ENCODE measurements at places on chromosomes 7 and 10.

DNA sequence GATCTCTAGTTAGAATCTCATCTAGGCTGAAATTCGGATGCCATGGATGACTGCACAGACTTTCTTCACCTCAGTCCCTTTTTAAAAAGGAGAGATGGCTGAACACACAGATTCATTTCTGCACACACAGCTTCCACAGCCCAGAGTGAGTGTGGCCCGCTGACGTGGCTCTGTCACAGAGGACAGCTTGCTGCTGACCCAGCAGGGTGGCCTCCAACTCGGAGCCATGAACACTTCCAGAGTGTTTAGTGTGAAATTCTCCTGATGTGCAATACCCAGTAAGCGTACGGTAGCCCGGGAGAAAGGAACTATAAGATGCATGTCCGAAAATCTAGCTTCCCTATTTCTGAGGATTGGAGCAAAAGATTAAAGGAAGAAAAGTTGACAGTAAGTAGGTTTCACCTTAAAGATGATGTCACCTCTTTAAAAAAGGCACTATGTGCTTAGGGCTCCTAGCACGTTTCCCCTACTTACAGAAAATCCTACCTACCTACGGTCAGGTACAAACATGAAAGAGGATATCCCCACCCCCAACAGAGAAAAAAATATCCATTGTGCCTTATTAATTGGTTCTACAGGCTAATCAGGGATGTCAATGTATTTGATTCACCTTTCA lies 162.2 kb downstream of the RAPGEF5 start:
- no peaks in the 10 kb centered on the region for H3K27me3 ChIP-seq
- H3K36me3 ChIP-seq: 0 out of 2 replicates have a peak, but pooled peaks cover 6% of the 10 kb centered on the region
- H3K27ac ChIP-seq: no peak overlapping the region

DNA sequence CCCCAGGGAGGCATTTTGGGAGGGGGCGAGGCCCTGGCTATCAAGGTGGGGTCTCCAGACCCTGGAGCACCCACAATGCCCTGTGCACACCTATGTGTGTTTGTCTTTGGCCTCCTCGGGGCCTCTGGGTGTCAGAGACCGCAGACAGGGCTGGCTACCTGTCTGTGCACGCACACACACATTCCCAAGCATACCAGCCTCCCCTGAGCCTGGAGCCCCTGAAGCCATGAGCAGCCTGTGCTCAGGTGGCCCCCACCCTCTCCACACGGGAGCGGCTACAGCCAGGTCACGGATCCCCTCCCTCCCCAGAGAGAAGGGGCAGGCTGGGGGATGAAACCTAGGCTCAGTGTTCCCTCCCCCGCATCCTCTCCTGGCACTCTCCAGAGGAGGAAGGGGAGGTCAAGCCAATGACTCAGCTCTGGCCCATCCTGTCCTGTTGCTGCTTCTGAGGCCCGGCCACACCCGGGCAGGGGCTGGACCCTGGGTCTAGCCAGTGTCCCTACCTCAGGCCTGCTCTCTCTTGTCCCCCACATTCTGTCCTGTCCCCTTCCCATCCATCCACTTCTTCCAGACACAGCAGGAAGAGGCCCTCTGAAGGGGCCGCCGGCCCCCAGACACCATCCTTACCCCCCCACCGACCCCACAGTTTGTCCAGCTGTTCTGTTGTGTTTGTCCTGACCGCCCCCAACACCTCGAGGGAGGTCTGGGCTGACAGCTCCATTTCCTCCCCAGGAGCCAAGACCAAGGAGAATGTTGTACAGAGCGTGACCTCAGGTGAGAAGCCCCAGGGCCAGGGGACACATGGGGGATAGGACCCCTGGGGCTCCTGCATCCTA lies 720 bp downstream of the SNCG start:
- peaks cover 53% of the 10 kb centered on the region for H3K4me1 ChIP-seq
- peak overlapping the region; percentile 72 for H3K4me3 ChIP-seq
- no peaks in the 10 kb centered on the region for H3K27me3 ChIP-seq
- H3K36me3 ChIP-seq: no peaks in the 10 kb centered on the region
- H3K27ac ChIP-seq: peak overlapping the region; percentile 80

DNA sequence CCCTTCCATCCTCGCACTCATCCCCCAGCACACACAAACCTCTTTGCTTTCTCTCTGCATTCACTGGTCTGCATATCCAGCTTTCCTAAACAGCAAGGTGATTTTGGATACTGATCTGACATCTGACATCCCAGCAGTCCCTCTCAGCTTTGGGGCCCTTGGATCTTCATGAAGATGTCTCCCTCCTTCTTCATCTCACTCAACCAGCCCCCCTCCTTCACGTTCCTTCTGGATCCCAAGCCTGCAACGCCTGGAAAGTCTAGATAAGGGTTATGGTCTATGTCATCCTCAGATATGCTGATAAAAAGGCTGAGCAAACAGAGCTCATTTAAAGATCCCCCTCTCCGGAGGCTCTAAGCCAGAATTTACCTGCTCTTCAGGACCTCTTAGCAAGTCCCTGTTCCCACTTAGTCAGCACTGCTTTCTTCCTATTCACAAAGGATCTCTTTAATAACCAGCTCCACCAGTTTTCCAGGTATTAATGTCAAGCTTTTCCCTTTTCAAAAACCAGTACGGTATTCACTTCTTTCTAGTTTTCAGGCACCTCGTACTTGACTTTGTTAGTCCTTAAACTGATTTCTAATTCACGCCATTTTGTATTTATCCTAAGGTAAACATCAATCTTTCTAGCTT lies 38.9 kb downstream of the CREB3L2 start:
- no peaks in the 10 kb centered on the region for H3K27me3 ChIP-seq
- DNase-seq: peak; percentile 22
- peak overlapping the region; percentile 83 for H3K27ac ChIP-seq
- peaks cover 68% of the 10 kb centered on the region for H3K4me1 ChIP-seq
- H3K4me3 ChIP-seq: peak overlapping the region; percentile 28
- H3K36me3 ChIP-seq: no peaks in the 10 kb centered on the region

GRCh38 chr10:118246332-118247295 lies 95.5 kb downstream of the FAM204A start:
- no peaks in the 10 kb centered on the region for H3K4me1 ChIP-seq
- DNase-seq: no peak
- H3K27ac ChIP-seq: no peak overlapping the region
- peaks cover 79% of the 10 kb centered on the region for H3K27me3 ChIP-seq
- no peak overlapping the region for H3K4me3 ChIP-seq
